DMS 273 treated with DMSO at 0.1 percent for 48 hours (cell line): ENCODE measurements at places on chromosomes 1 and 21.

- no peak for DNase-seq
Observed at GRCh38 chr21:41681348-41681801, 85.5 kb downstream of the RIPK4 start.

DNA sequence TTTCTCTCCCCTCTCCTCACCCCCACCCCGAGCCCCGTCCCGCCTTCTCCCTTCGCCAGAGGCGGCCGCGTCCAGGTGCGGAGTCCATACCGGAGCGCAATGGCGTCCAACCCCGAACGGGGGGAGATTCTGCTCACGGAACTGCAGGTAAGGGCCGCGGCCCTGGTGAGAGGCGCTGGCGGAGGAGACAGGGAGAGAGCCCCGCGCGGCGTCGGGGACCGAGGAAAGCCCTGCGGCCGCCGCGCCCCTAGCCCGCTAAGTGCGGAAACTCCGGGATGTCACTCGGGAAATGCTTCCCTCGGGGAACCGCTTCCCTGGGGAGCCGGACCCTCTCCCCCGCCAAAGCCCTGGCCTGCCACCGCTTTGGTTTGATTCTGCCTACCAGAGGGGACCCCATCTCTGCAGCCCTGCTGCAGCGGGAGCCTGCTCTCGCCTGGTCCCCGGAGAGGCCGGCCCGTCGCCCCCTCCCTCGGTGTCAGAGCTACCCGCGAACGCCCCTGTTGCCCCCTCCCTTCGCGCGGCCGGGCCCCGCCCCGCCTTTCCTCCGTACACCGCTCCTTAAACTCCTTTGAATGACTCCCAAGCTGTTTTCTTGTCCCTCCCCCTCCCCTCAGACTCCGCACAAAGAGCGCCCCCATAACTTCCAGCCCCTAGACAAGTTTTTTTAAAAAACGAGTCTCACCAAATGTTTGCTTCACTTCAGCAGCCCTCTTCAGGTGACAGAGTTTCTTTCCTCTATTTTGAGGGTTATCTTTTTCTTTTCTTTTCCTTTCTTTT, 597 bp downstream of the PKN2 start:
- peak; percentile 56 for DNase-seq

DNA sequence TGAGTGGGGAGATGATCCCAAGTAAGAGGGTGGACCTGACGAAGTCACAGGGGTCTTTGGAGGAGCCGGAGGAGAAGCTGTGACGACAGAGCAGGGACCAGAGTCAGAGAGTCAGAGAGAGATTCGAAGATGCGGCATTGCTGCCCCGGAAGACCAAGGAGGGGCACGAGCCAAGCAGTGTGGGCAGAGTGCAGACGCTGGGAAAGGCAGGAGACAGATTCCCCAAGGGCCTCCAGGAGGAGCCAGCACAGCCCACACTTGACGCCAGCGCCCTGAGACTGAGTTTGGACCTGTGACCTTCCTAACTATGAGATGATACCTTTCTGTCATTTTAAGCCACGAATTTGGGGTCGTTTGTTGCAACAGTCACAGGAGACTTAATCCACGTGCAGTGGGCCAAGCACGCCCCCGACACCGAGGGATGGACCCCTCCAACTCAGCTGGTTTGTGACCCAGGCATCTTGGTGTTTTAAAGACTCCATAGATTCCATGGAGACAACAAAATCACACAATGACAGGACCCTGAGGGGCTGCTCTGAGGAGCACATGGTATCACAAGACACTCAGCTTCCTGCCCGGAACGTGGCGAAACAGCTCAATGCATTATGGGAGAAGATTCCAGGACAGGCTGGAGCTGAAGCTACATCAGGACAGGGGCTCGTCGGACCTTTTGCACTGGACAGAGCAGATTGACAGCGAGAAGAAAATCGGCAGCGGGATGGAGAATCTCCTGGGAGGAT, 11.0 kb upstream of the TFF1 start:
- no peak for DNase-seq

- DNase-seq, result no peak
Observed at GRCh38 chr1:3359351-3359750, 95.1 kb upstream of the ARHGEF16 start.

- DNase-seq, result no peak
Observed at GRCh38 chr1:152182944-152183361, 23.9 kb upstream of the RPTN start.

GRCh38 chr1:3119725-3120124, 50.7 kb downstream of the PRDM16 start:
- no peak for DNase-seq

GRCh38 chr1:22643381-22643780, at the start of gene C1QC:
Gene C1QC (plus strand): TSS chr1:22643633. CDS start chr1:22644024, 391 bp downstream.
- DNase-seq, result no peak

GRCh38 chr1:235923466-235924021, 56.8 kb upstream of the LYST start:
- DNase-seq, result no peak

- no peak for DNase-seq
Observed at GRCh38 chr21:44897326-44898010, 23.2 kb downstream of the ITGB2 start.

- DNase-seq, result no peak
Observed at GRCh38 chr1:203992440-203992839, 80.5 kb upstream of the SOX13 start.

- DNase-seq, result no peak
Observed at GRCh38 chr1:200374569-200375295, 35.1 kb downstream of the ZNF281 start.

GRCh38 chr1:117612517-117613248, 6.8 kb downstream of the TENT5C start:
- no peak for DNase-seq

DNA sequence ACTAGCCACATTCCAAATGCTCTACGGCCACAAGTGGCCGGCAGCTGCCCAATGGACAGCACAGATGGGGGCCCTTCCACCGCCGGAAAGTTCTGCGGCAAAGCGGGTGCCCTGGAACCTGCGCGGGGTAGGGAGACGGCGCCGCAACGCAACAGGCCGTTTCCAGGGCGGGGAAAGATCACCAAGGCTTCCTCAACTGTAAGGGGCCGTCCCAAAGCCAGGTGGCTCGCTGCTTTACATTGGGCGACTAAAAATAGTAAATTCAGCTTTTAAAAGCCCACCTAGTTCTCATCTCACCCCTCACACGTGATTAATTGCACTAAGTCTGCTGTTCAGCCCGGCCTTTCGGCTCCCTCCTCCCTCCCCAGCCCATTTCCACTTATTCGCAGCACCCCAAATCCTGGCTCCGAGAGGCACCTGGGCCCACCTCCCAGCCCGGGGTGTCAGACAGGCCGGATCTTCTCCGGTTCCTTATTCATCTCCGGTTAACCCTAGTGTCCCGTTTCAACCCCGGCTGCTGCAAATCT, 643 bp downstream of the CFAP298 start:
- no peak for DNase-seq

- no peak for DNase-seq
Observed at GRCh38 chr1:119724611-119725218, 13.0 kb downstream of the PHGDH start.

DNA sequence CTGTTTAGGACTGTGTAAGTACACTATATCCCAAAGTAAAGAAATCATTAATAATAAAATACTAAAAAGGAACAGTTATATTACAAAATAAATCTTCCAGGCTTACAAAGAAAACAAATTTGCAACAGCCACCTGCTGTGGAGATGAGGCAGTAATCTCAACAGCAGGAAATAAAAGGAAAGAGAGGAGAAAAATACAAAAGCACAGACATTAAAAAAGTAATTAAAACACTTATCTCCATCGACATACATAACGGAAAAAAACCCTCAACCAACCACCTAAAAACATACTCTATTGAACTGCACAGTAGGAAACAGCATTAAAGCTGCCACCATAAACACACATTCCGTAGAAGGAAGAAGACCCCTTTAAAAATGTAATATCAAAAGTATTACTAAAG, 317.6 kb downstream of the DPYD start:
- no peak for DNase-seq

DNA sequence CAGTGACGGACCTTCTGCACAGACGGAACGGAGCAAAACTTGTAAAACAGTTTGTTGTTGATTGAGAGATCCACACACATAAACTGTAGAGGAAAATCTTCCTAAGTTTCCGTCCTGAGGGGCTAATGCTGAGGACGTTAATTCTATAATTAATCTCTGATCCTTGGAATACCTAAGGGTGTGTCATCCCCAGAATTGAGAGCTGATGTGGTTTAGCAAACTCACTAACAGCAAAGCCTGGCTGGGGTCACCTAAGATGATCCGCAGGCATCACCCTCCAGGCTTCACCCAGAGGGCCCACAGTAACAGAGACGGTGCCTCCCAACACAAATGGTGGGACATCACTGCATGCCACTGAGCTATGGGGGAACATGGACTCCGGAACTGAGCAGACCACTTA, 97.5 kb downstream of the SMYD2 start:
- DNase-seq, result no peak

DNA sequence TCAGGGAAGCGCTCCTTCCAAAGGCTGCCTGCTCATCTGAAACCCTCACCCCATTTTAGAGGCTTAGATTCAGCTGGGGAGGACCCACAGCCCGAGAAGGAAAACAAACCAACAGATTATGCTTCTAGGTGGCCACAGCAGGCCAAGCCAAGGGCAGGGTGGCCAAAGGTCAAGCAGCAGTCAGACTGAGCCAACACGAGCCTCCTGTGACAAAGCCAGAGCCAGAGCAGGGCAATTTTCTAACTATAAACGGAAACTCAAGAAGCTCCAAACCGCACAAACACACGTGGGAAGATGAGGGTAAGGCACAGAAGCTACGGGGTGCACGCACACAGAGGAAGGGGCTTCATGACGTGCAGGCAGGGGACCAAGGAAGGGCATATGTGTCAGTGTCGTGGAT, 64.1 kb downstream of the PLEKHA6 start:
- no peak for DNase-seq

- DNase-seq, result no peak
Observed at GRCh38 chr1:170096806-170097340, 22.4 kb upstream of the KIFAP3 start.

DNA sequence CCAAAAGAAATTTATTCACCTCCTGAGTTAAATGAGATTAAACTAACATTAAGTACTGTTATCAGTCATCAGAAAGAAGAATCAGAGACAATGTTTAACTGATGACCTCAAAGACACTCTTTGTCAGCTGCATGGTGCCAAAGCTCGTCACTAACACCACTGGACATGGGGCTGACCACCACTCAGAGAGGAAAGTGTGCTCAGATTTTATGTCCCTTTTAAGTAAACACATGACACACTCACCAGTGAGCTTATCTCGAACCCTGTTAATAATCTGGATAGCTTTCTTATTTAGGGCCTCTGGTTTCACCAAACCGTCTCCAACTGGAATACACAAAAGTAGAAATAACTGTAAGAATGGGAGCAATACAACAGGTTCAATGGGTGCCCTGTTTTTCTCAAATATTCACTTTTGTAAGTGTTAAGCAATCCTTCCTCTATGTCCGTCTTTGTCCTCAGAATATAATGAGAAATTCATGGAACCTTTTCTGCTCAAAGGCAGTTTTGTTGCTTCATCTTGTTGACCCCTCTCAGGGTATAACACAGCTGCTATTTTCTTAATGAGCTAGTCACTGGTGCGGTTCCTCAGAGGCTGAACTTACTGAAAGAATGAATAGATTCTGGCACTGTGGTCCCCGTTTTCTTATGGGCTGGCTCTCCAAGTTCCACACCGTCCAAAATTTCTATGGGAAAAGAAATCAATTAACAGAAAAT, 9.5 kb upstream of the EXOSC10 start:
- no peak for DNase-seq

DNA sequence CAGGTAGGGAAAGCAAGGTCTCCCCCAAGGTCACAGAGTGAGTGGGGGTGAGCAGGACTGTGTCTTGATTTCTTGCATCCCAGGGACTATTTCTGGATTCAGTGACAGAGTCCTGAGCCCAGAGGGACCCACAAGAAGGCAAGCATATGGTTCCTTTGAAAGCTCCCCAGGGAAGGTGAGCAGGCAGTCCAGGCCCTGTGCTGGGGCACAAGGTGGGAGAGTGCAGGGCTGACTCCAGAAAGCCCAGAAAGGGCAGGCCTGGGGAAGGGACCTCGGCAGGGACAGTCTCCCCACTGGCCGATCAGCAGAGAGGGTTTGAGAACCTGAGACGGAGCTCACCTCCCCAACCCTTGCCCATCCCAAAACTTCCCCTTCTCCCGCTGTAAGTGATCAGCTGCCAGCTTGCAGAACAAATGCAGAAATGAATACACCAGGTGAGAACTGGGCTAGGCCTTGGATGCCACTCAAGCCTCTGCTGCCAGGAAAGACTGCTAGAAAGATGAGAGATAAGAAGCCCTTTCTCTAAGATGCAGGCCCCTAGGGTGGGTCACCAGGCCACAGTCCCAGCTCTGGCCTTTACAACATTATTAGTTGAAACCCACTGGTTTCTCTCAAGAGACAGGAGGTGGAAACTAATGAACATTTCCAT, 121.0 kb downstream of the GLIS1 start:
- DNase-seq, result no peak
